Esophagus mucosa (tissue), 1 donor: ENCODE measurements at places on chromosomes 11 and 22. TPM values are rescaled to one million over a fixed set of nuclear protein-coding genes. Genes with fewer than 3 reads are reported as not detected.

DNA sequence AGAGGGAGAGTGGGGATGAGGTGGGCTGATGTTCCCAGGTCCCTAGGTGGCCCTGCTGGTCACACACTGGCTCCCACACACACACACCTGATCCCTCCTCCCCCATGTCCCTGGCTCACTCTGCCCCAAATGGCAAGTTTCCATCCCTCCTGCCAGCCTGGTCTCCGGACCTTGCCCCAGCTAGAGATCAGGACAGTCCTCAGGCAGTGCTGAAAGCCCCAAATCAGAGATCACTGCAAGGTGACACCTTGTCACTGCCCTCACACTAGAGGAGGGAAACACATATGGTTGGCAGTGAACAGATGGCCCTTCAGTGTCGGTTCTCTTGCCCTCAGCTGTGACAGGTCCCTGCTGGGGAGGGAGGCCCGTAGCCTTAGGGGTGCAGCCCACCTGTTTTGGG lies 7.6 kb downstream of the TMPRSS5 start:
- ATAC-seq, result peak; percentile 11

DNA sequence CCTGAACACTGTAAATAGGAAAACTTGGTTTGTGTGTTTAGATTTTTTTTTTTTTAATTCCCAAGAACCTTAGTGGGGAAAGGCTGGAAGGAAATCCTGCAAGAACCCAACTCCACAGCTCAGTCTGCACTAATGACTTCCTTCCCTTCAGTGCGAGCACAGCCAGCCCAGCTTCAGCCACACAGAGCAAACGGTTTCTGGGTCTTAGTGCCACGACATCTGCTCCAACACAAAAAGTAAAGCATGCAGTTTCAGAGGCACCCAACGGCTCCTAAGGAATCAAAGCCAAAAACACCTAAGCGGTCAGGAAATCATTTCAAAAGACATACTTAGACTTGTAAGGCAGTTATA lies 236.1 kb downstream of the TTC28 start:
- ATAC-seq, result peak; percentile 71

- no peak for ATAC-seq
Observed at GRCh38 chr22:23104187-23104971, 34.1 kb downstream of the GNAZ start.

GRCh38 chr11:43358279-43358800 lies 380 bp upstream of the TTC17 start:
- ATAC-seq, result no peak

GRCh38 chr22:46054091-46055073 lies 77.4 kb upstream of the WNT7B start:
- ATAC-seq, result peak; percentile 14

GRCh38 chr11:27095059-27095458 lies 54.4 kb downstream of the BBOX1 start:
- no peak for ATAC-seq

- no peak for ATAC-seq
Observed at GRCh38 chr11:32870676-32871075, 21.9 kb upstream of the QSER1 start.

DNA sequence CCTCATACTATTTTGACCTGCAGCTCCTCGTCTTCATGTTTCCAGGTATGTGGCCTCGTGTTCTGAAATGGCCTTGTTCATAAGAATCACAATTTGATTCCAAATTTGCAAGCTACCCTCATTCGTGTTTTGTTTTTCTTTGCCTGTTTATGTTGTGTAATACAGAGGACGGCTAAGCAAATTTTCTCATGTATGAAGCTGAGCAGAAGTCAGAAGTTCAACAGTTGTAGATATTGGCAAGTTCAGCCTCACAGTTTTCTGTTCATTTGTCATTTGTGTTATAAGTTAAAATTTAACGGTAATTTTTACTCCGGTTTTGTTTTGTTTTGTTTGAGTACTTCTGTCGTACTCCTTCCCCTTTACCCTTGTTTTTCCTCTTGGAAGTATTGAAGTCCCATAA lies 15.4 kb upstream of the CHEK1 start:
- no peak for ATAC-seq

Gene DRICH1
- 0.32 TPM for total RNA-seq

Gene OR51B4
- total RNA-seq, result not detected

Gene RTN4R
- 3.9 TPM for total RNA-seq

Gene LDHAL6A
- total RNA-seq, result not detected

Gene SYT13
- total RNA-seq, result not detected
